Ecto neural progenitor cell (in vitro differentiated cells): ENCODE measurements at places on chromosomes 11 and 22.

GRCh38 chr11:110613197-110613918 lies 98.9 kb downstream of the ARHGAP20 start:
- no peak for DNase-seq

GRCh38 chr11:129093283-129093682 lies 98.8 kb downstream of the ARHGAP32 start:
- no peak for DNase-seq

- no peak for DNase-seq
Measured at GRCh38 chr11:65440831-65441499, 18.4 kb downstream of the NEAT1 start.

DNA sequence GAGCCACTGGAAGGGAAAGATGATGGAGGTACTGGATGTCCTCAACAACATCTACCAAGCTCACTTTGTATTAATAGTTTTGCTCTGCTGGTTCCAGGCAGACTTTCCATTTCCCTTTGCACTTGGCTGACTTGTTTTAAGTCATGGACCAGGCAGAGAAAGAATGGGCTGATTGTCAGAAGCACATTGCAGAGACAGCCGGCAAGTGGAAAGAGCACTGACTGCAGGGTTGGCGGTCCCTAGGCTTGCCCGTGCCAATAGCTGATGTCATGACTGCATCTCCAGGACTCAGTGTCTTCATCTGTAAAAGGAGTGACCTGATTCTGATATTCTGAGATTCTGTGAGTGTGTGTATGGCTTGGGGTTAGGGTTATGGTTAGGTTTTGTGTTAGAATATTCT lies 20.9 kb upstream of the NNMT start:
- DNase-seq: peak; percentile 18

DNA sequence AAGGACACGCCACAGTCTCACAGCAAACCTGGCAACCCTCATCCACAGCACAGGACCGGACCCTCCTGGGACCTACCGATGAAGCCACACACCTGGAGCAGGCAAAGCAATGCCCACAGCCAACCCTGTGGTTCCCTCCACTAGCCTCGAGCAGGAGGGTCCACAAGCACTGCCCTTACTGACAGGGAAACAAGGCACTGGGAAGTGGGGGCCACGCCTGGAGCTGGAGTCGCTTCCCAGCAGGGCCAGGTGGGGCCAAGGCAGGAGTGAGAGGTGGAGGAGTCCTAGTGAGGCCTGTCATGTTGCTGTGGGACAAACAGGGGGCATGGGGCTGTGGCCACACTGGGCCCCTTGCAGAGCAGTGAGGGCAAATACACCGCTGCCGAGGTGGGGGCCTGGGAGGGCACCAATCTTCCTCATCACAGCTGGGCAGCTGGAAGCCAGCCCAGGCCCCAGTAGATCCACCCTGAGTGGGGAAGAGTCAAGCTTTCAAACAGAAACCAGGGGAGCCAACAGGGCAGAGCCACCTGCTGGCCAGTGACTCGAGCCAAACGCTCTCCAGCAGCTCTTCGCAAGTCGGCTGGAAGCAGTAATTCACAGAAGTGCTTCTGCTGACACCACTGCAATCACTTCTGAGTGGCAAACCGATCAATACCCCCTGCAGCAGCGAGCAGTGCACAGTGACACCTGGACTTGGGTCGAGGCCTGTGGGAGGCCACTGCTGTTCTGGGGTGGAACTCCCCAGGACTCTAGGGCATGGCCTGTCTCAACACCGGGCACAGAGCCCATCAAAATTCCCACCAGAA lies 13.7 kb downstream of the SULT4A1 start:
- DNase-seq: no peak

DNA sequence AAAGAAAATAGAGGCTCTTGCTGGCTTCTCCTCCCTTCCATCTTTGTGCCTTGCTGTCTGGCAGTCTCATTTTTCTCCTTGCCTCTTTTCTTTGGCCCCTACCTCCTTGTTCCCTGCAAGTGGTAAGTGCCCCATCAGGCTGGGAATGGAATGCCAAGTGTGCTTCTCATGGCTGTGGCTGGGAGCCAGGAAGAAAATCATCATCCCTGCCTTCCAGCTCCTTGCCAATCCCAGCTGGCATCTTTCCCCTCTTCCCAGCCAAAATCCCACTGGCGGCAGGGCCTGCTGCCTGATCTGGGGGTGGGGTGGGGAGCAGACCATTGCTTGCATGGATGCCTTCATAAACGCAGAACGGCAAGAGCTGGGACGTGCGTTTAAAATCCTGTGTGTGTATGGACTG lies 27.0 kb upstream of the SLC25A18 start:
- no peak for DNase-seq

GRCh38 chr11:78823588-78823987 lies 248.9 kb upstream of the NARS2 start:
- no peak for DNase-seq

DNA sequence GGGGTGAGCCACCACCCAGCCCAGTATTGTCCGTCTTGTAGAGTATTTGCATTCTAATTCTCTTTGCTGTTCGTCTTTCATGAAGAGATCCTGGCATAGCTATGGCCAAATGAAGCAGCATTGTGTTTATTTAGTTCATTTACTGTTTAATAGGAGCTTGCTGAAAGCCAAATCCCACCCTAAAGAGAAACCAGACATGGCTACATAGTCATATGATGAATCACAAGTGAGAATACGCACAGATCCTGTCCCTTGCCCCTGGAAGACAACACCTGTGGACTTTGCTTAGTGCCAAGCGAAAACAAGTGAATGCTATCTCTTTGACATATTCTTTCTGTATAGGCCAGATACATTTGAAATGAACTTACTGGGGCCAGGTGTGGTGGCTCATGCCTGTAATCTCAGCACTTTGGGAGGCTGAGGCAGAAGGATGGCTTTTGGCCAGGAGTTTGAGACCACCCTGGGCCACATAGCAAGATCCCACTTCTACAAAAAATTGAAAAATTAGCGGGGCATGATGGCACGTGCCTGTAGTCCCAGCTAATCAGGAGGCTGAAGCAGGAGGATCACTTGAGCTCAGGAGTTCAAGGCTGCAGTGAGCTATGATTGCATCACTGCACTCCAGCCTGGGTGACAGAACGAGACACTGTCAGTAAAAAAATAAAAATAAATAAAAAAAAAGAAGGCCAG lies 5.1 kb upstream of the ARFGAP3 start:
- DNase-seq: no peak

- DNase-seq: no peak
Measured at GRCh38 chr22:24496661-24497060, 1.5 kb downstream of the UPB1 start.

GRCh38 chr11:66466225-66467033 lies at the start of gene PELI3:
TSS of gene PELI3 (plus strand) at chr11:66466905. CDS start at chr11:66468129, 1,224 bp downstream.
- DNase-seq: peak; percentile 97

DNA sequence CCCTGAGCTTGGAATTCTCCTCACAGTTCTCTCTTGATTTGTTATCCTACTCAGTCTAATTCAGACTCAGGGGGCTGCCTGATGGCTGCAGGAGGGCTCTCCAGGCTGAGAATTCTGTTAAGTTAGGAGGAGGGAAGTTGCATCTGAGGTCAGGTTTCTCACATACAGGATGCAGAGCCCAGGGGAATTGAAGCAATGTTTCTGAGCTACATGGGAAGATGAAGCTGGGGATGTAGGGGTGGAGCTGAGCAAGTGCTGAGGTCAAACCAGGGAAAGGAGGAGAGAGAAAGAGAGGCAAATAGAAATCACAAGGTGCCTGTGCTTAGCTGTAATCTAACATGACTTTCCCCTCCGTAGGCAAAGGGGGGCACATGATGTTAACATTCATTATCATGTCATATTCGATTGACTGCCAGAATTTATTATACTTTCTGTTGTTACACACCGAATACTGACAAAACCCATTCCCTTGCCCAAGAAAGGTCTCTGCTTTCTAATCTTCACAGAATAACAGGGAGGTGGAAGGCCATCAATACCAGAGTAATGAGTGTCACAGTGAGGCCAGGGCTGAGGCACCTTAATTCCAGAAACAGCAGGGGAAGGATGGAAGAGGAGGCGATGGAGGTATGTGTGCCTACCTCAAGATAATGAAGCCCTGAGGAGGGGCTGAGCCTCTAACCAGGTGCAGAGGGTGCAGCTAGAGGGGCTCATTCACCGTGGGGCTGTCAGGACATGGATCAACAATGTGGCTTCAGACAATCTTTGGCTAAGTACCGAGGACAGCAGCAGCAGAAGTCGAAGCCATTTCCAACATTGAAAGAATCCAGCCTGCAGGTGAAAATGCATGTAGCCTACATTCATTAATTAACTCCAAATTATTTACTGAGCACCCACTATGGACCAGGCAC lies 205.4 kb upstream of the SNX19 start:
- no peak for DNase-seq

GRCh38 chr11:131897956-131898355 lies 527.5 kb downstream of the NTM start:
- no peak for DNase-seq

GRCh38 chr11:31996159-31996881 lies 94.6 kb upstream of the RCN1 start:
- DNase-seq: no peak

GRCh38 chr11:120562806-120563425 lies 51.4 kb downstream of the GRIK4 start:
- peak; percentile 43 for DNase-seq

DNA sequence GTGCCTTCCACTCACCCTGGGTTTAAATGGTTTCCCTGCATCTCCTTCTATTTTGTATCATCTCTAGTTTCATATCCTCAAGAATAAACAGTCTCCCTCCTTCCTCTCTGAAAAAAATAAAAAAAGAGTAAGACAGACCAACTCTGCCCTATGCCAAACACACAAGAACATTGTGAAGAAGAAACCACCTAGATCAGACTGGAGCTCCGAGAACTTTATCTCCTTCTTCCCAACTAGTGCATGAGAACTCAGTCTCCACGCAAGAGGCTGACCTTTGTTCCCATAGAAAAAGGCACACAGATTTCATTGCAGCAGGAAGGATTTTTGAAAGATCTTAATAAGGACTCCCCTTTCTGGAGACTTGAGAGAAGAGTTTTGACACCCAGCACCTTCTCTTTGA lies 8.7 kb upstream of the PEX26 start:
- no peak for DNase-seq

DNA sequence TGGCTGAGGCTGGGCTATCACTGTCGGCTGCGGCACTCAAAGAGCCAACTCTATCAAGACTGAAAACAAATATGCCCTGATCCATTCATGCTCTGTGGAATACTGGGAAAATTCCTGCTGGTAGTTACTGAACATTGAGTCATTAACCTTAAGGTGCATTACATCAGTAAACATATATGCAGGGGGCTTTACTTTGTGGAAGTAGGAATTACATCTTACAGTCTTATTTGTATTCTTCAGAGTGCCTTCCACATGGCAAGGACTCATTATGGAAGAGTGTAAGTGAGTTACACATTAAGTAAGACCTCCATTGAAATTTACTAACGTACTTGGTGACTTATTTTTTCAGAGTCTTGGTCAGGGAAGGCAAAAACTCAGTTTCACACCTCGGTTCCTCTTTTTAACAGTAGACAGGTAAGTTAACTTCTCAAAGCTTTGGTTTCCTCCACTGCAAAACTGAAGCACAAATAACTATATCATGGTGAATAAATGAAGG lies 4.5 kb downstream of the OR5B21 start:
- no peak for DNase-seq

DNA sequence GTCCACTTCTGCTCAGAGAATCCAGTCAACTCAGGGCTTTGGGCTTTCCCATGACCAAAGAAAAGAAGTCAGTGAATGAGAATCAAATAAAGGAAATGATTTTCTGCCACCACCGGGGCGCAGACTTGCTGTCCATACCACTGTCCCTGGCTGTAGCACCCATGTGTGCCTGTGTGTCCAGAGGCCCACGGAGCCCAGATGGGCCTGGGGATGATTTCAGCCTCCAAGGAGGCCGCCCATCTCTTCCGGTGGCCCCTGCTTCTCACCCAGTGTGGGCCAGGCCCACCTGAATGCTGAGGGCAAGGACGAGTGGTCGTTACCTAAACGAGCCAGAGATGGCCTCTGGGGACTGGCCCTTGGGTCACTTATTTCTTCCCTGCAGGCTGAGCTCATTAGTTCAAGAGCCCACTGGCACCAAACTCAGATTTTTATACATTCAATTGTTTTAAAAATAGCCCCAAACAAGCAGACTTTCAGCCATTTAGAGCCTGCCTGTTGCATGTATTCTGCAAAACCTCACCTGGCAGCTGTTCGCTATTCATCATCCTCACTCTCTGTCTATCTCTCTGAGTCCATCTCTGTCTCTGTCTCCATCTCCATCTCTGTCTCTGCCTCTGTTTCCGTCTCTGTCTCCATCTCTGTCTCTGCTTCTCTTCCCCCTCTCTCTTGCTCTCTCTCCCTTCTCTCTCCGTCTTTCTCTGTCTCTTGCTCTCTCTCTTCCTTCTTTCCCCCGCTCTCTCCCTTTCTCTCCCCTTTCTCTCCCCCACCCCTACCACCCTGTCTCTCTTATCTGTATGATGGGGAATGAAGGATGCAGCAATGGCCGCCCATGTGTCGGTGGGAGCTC lies 24.2 kb downstream of the KRTAP5-5 start:
- DNase-seq: peak; percentile 42

- peak; percentile 67 for DNase-seq
Measured at GRCh38 chr11:60363542-60364470, 14.5 kb upstream of the MS4A7 start.

GRCh38 chr11:119388103-119388502 lies 6.6 kb upstream of the USP2 start:
- no peak for DNase-seq

GRCh38 chr11:46918083-46918787 lies at the start of gene LRP4:
TSS of gene LRP4 (minus strand) at chr11:46918550. CDS start at chr11:46918379, 171 bp downstream.
- DNase-seq: peak; percentile 82

- DNase-seq: no peak
Measured at GRCh38 chr11:123247496-123247799, 52.4 kb upstream of the CLMP start.

GRCh38 chr11:102914238-102915043 lies 39.7 kb upstream of the MMP12 start:
- DNase-seq: no peak

DNA sequence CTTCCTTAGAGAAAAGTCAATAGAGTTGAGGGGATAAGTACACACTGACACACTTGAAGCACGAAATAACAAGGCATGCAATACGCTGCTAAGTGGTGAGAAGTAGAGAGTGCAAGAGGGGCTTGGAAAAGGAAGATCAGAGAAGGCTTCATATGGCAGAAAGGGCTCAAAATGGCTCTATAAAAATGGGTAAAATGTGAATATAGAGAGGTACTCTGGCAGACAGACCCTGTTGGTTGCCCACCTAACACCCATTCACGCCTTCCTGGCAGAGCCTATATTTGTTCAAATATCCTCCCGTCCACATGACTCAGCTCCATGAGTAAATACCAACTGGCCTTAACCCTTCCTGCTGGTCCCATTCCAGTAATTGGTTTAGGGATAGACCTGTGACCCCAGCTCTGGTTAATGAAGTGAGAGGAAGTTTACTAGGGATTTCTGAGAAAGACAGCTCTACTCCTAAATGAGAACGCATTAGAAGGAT lies 38.9 kb upstream of the CCDC34 start:
- DNase-seq: no peak
